ENCODE measurements at places on chromosomes 16 and 17.

DNA sequence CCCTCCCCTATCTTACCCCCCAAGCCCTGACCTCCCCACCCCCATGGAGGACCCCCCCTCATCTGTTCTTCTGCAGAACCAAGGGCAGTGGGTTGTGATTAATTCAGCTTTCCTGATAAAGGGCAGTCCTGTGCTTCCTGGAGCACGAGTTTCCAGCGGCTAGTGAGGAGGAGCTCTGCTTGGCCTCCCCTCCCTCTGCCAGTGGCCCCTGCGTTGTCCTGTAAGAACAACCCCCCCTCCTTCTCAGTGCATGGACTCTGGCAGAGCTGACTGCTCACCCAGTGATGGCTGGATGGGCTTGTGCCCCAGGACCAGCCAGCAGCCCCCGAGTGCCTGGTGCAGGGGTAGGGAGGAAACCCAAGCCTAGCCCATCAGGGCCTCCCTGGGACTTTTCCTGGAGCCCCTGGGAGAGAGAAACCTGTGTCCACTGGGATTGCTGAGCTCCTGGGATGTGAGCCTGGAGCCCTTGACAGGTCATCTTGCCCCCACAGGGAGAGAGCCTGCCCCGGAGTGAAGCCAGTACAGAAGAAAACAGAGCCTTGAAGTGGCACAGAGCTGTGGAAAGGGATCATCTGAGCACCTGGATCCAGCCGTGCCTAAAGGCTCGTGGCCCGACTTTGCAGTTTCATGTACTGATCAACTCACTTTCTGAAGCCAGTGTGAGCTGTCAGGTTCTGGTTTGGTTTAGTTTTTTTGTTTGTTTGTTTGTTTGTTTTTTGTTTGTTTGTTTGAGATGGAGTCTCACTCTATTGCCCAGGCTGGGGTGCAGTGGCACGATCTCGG is 26.5 kb downstream of the MMP15 start:
- no peak for DNase-seq

DNA sequence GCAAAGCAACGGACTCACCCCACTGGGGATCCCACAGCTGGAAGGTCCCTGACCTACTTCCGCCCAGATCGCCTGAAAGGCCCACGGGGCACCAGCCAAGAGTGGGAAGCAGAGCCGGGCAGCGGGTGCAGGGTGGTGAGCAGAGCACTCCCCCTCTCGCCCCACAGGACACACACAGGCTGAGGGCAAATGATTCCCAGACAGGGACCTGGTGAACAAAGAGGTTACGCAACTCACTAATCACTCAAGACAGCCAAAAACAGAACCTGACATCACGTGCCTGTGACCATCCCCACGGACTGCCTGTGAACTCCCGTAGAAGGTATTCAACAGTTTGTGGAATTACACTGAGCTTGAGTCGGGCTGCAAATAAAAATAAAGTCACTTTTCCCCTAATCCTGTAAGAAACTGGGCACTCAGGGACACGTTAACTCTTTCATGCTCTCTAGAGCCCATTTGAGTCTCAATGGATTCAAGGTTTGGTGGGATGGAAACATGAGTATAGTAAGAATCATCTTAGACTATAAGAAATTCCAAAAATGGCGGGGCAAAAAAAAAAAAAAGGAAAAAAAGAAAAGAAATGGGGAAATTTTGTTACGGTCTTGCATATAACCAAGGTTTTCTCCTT is 396.1 kb downstream of the SOX9 start:
- no peak for DNase-seq

DNA sequence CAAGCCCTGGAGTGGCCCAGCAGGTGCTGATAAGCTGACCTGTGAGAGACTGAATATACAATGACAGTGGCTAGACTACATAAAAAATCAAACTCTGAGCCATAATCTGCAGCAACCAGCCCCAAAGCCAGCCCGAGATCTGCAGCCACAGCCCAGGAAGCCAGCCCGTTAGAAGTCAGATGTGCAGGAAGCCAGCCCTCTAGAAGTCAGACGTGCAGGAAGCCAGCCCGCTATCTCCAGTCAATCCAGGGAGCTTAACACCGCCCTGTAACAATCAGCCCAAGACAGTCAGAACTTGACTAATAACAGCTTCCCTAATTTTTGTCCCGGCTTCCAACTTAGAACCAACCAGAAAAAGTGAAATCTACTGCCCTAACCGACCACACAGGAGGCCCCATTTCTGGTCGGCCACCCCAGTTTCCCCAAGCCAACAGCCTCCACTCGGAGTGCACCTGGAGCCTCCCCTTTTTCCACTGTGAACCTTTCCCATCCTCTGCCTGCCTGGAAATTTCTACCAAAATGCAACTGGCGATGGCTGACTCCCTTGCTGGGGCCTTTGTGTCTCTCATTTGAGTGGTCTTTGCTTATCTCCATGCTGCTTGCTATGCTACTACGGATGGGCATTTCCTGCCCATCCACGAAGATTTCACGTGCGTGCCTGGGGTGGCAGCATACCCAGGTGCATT is 769.3 kb downstream of the KCNJ18 start:
- DNase-seq, result no peak

DNA sequence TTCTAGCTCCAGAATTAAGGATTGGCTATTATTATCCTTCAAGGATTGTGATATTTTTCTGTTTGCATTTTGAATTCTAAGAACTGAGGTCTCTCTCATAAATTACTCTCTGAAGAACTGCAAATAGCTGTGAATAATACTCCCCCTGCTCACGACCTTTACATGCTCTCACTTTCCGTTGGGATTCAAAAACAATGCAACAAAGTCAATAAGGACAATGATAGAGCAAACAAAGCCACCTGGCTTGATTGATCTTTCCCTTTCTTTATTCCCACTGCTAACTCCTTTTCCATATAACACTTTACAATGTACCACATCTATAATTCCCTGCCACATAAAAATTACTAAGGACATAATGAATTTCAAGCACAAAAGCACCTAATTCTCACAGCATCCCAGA is 523.0 kb upstream of the CA10 start:
- DNase-seq, result no peak

GRCh38 chr17:915538-916201 is 63.9 kb downstream of the NXN start:
- DNase-seq, result no peak

DNA sequence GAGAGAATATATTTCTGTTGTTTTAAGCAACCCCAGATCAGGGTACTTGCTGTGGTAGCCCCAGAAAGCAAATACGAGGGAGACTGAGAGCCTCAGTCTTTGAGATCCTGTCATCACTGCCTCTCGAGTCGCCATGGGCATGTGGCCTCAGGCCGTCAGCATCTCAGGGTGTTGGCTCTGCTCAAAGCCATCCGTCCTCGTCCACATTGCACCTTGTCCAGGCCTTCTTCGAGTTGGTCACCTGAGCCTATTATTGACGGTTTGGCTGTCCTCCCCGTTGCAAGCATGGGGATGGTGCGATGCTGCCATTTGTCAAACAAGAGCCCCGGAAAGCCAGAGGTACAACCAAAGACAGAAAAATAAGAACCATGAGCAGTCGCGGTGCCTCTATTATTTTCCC is 136.9 kb downstream of the IRF8 start:
- no peak for DNase-seq

GRCh38 chr16:20300312-20301097 is 26.8 kb downstream of the GP2 start:
- DNase-seq, result no peak

- no peak for DNase-seq
Observed at GRCh38 chr17:80260069-80260535, 550 bp upstream of the RNF213 start.

DNA sequence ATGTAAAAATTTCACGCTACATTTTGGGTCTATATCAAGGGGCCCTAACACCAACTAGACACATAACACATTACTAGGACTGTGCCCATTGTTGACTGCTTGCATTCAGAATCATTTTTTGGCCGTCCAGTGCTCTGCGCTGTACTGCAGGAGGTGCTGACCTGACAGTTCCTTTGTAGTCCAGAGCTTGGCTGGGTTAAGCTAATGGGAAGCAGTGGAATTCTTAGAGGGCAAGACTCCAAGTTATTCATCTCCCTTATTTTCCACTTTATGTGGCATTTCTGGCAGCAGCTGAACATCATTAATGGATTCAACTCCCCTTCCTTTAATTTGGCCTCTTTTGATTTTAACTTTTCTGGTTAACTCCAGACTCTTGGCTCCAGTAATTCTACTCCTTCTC is 351.7 kb downstream of the CDH8 start:
- no peak for DNase-seq

DNA sequence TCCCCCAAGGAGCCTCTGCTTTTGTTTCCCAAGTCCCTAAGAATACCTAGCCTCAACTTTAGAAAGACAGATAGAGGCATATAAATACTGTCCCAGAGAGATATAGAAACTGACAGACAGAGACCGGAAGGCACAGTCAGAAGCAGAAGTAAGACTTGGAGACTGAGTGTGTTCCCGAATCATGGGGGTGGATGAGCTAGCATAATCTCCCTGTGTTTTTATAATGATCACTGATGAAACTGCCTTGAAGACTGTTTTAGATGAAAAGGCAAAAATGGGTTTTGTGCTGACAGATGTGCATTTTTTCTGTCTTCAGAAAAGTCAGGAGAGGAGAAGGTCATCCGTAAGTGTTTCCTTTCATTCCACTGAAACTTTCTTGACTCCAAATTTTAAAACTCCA is 8.3 kb upstream of the PSMD3 start:
- no peak for DNase-seq
